ENCODE measurements at places on chromosomes 1 and 21.

DNA sequence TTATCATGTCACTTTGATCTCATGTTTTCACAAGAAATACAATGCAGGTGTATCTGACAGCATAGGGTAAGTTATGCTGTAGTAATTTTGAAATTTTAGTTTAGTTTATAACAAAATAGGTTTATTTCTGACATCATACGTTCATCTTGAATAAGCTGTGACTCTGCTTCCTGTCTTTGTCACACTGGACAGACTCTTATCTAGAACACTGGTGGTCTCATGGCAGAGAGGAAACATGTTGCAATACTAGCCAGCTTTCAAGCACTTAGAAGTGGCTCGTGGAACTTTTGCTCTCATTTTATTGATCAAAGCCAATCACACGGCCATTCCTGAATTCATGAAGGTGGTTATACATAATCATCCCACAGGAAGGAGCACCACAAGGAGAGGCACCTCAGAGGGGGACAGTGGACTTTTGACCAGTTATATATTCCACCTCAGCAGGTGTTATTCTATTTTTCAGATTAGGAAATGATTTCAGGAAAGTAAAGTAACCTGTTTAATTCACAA lies 46.5 kb downstream of the CYP2J2 start:
- DNase-seq = no peak

DNA sequence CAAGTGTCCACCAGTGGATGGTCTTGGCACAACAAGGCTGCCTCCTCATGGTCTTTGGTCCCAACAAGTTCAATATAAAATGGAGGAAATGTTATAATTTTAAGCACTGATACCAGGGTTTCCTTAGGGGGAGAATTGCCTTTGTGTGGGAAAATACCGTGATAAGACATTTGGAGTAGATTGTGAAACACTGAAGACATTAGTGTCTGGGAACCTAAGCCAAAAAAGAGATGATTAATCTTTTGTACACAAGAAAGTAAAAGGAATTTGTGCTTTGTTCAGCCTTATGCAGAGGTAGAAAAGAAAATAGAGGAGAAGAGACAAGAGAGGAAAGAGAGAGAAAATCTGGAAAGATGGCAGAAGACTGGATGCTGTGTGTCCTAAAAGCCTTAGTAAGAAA lies 36.1 kb downstream of the ST6GALNAC3 start:
- DNase-seq = no peak

- DNase-seq = no peak
Measured at GRCh38 chr1:228514421-228514820, 27.2 kb downstream of the RNF187 start.

- DNase-seq = no peak
Measured at GRCh38 chr21:32917362-32918135, 108.2 kb upstream of the OLIG2 start.

GRCh38 chr1:9626201-9626608 lies 25.3 kb upstream of the PIK3CD start:
- no peak for DNase-seq

- no peak for DNase-seq
Measured at GRCh38 chr21:45079351-45079750, 5.0 kb downstream of the ADARB1 start.

DNA sequence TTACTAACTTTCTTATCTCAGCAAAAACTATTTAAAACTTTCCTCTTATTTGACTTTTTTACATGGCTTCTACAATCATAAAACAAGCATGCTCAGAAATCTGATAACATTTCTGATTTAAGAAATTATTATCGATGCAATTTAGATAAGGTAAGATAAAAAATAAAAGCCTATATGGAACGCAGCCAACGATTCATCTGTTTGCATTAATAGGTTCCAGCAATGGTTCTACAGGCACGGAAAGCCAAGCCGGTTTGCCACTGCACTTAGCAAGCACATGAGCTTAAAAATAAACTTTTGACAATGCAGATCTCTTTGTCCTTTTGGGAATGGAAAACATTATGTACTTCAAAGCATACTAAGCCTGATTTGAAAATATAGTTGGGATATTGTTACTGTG lies 77.5 kb upstream of the KCNK2 start:
- no peak for DNase-seq

DNA sequence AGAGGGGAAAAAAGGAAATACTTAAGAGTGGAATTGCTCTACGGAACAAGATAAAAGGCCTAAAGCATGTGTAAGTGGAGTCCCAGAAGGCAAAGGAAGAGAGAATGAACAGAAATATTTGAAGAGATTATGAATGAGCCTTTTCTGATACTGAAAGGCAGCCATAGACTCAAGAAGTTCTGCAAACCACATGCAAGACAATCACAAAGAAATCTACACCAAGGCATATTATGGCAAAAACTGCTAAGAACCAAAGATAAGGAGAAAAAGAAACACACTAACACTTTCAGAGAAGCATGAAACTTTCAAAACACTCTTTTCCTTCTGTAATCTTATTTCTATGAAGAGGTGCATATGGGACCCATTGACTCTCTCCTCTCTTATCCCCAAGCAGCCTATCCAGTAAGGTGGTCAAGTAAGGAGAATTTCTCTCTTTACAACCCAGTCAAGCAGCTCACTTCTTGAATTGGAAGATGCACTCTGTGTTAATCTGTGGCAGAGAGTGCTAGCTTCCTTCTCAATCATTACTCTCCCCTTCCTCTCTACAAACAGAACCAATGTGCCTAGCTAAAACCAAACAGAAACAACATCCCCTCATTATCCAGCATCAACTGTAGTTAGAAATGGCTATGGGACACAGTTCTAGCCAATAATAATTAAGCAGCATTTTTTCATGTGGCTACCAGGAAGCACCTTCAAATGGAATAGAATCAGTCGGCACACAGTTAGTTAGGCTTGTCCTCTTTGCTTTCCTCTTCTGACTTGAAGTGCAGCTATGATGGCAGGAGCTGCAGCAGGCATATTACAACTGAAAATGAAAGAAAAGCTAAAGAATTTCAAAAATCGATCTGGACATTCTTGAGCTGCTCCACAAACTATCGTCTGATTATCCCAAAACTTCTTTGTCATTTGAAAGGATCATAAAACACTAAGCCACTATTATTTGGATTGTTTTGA lies 25.9 kb downstream of the KRTAP19-8 start:
- DNase-seq = no peak

GRCh38 chr1:16396591-16396990 lies 29.5 kb downstream of the SZRD1 start:
- DNase-seq = peak; percentile 75

DNA sequence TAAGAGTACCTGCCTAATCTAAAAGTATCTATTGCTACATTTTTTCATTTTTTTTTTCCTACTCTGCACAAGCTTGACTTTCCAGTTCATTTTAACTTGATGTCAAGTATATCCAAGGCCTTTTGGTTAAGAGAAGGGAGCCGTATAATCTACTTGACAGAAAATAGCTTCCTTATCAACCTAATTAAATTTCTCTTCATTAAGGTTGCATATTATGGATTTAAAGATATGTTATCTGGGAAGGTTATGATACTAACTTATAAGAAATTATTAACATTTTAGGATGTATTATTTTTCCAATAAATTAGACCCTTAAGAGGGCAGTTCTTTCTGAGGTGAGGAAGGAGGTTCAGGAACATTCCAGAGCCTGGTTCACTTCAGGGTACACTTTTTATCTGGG lies 83.1 kb upstream of the SGIP1 start:
- DNase-seq = no peak

DNA sequence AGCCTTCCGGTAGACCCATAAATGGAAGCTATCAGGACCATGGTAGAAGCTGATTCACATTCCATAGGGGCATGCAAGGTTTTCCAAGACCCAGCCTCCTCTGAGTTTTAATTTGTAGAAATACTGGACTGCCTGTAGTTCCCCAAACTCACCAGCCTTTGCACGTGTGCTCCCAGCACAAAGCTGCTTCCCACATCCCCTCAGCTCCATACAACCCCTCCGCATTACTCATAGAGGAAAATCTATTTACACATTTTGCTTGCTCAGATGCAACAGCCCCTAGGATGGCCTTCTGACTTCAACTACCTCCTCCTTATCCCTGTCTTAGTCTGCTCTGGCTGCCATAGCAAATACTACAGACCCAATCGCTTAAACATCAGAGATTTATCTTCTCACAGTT lies 336.2 kb downstream of the SETD4 start:
- DNase-seq = peak; percentile 39

DNA sequence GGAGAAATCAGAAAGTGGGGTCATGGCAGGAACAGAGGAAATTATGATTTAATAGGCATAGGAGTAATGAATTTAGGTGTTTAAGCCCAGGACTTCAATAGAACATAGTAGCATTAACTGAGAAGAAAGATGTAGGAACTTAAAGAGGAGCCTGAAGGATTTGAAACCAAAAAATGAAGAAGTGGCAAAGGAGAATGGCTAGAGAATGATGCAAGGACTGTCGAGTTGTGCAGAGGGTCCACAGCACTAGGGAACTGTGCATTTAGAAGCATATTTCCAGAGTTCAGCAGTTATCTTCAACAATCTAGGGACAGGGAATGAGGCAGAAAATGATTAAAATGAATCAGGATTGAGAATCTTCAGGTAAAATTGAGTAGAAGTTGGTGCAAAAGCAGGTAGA lies 328.1 kb upstream of the LYPLAL1 start:
- DNase-seq = no peak

DNA sequence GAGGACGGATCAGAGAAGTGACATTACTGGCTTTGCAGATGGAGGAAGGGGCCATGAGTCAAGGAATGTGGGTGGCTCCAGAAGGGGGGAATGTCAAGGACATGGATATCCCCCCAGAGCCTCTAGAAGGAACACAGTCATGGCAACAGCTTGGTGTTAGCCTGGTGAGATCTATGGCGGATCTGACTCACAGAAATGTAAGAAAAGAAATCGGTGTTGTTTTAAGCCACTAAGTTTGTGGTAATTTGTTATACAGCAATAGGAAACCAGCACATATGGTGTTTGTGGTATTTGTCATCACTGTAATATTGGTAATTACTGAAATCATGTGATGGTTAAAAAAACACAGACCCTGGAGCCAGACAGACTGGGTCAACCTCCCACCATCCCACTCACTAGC lies 236.2 kb downstream of the SETD4 start:
- DNase-seq = peak; percentile 69

DNA sequence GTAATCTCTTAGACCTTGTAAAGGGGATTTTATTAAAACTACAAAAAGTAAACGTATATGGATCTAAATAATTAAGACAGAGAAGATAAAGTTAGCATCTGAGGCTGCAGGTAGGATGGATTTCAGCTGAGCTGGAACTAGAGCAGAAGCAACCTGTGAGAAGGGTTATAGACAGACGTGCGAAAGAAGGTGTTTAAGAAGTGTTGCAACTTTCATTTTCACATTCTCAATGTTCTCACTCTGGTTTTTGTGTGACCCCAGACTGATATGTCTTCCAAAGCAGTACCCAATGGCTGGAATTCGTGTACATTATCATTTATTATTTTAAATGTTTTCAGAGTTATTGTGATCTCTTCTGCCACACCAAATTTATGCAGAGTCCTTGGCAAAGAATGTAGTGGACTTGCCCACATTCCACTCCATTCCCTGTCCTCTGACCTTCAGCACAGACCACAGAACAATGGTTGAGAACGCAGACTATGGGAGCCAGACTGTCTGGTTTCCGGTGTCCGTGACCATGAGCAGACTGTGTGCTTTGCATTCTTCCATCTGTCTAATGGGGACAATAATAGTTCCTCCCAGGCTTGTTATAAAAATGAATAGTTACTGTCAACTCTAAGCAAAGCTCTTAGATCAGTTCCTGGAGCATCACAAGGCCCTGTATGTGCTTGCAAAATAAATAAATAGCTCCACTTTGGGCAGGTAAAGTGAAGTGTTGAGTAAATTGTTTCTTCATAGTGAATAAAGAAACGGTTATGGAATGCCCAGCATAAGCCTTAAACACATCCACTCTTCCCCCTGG lies 140.6 kb upstream of the SAMSN1 start:
- DNase-seq = no peak

GRCh38 chr21:31772674-31773555 lies 41.0 kb upstream of the SCAF4 start:
- no peak for DNase-seq

DNA sequence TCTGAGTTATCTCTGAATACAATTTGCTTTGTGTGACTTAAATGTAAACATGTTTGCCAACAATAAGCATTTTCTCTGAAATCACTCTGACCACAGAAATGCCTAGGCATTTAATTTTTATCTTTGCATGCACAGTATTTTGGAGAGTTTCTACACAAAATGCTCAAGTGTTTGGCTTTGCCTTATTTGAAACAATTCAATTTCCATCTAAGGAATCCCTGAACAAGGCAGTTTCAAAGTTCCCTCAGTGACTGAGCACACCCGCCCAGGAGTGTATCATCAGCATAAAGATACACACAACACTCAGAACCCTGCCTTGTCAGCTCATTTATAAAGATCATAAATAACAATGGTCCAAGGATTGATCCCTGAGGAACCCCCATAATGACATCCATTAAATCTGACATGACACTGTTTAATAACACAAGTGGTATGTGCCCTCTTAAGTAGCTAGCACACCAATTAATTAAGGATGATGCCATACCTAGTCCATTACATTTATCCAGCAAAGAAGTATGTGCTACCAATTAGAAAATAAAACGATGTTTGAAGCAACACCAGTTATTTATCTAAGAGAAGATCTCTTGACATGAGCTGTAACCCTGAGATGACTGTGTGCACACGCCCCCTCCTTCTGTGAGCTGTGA lies 585.8 kb downstream of the ADGRL2 start:
- DNase-seq = no peak

- DNase-seq = no peak
Measured at GRCh38 chr1:223341121-223341520, 22.9 kb downstream of the SUSD4 start.

DNA sequence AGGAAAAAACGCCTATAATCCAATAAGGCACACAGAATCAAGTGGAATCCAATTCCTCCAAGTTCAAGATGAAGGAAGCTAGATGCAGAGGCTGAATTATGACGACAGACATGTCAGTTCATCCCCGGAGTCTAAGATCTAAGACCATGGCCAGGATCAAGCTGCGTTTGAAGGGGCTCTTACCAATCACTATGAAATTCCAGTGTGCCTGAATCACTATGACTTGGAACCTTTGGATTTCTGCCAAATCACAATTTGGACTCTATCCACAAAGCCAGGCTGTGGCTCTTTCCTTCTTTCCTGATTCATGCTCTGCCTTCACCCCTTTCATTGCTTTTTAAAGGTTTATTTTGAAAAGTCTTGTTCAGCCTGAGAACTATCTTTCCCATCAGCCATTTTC lies 17.1 kb downstream of the OLIG2 start:
- peak; percentile 96 for DNase-seq

- DNase-seq = peak; percentile 59
Measured at GRCh38 chr1:31625561-31626222, 8.2 kb downstream of the HCRTR1 start.

GRCh38 chr1:167345386-167345733 lies 124.7 kb downstream of the POU2F1 start:
- DNase-seq = peak; percentile 36

DNA sequence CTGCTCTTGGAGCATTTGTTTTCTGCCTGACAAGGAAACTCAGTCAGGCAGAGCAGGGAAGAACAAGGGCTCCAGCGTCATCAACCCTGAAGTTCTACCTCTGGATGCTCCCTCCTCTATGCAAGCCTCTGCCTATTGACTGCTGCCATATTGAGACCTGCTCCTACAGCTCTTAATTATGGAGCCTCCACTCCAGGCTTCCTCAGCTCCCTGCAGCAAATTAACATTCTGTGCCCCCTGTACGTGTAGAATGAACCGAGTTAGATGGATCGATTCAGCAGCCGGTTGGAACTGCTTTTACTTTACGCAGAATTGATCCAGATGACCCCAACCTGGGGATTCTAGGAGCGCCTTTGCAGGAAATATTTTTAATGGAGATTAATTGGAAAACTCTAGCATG lies 68.7 kb downstream of the KIRREL1 start:
- DNase-seq = no peak

Measured in HT1080 (cell line).